Central memory CD8-positive, alpha-beta T cell (primary cell): ENCODE measurements at places on chromosomes 2 and 18.

- H3K27me3 ChIP-seq, result no peaks in the 10 kb centered on the region
- H3K4me3 ChIP-seq, result no peak overlapping the region
- no peak for DNase-seq
- peaks cover 26% of the 10 kb centered on the region for H3K36me3 ChIP-seq
- H3K27ac ChIP-seq, result no peak overlapping the region
These were observed 69.2 kb downstream of the BOLA3 start for GRCh38 chr2:74078466-74078865.

DNA sequence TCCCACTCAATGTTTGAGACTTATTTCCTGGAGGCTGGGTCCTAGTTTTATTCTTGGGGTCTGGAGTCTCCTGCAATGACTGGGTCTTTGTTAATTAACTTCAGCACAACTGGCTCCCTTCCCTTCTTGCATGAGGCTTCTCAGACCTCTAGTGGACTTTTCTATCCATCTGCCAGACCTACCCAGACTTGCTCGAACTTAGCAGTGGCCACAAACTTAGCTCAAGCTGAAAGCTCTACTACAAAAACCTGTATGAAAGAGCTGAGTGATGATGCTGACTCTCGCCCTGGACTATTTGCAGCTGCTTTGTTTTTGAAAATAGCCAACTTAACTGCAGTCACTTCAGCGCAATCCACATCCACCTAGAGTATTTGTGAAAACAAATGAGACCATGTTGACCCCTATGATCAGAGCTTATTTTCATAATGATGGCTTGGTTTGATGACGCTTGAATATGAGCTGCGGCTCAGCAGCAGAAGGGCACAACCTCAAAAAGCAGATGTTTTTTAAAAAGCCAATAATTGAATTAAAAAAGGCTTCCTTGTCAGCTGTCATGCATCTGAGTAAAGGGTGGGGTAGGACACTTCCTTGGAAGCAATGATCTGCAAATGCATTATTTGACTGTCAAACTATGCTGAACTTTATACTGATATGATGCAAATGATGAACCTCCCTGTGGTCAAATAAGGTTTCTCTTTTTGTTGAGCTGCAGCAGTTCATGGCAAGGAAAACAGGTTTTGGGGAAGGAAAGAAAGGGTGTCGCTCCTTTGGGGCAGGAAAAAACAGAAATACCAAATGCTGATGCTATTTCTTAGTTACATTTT is 10.6 kb upstream of the ANXA4 start:
- no peaks in the 10 kb centered on the region for H3K36me3 ChIP-seq
- H3K4me3 ChIP-seq, result no peak overlapping the region
- no peak for DNase-seq
- no peak overlapping the region for H3K27ac ChIP-seq
- H3K4me1 ChIP-seq, result no peaks in the 10 kb centered on the region

GRCh38 chr2:71210292-71210691 is 16.6 kb downstream of the PAIP2B start:
- no peaks in the 10 kb centered on the region for H3K36me3 ChIP-seq
- no peak overlapping the region for H3K4me3 ChIP-seq
- H3K27me3 ChIP-seq, result peaks cover 19% of the 10 kb centered on the region
- no peaks in the 10 kb centered on the region for H3K4me1 ChIP-seq
- no peak for DNase-seq

- DNase-seq, result no peak
- H3K27me3 ChIP-seq, result no peaks in the 10 kb centered on the region
- H3K4me3 ChIP-seq, result no peak overlapping the region
- peaks cover 24% of the 10 kb centered on the region for H3K36me3 ChIP-seq
- H3K27ac ChIP-seq, result peak overlapping the region; percentile 65
- peaks cover 16% of the 10 kb centered on the region for H3K4me1 ChIP-seq
These were observed 10.9 kb downstream of the POLI start for GRCh38 chr18:54280220-54280569.

GRCh38 chr2:227238238-227239237 is 74.1 kb downstream of the COL4A3 start:
- DNase-seq, result peak; percentile 19
- H3K4me1 ChIP-seq, result no peaks in the 10 kb centered on the region

DNA sequence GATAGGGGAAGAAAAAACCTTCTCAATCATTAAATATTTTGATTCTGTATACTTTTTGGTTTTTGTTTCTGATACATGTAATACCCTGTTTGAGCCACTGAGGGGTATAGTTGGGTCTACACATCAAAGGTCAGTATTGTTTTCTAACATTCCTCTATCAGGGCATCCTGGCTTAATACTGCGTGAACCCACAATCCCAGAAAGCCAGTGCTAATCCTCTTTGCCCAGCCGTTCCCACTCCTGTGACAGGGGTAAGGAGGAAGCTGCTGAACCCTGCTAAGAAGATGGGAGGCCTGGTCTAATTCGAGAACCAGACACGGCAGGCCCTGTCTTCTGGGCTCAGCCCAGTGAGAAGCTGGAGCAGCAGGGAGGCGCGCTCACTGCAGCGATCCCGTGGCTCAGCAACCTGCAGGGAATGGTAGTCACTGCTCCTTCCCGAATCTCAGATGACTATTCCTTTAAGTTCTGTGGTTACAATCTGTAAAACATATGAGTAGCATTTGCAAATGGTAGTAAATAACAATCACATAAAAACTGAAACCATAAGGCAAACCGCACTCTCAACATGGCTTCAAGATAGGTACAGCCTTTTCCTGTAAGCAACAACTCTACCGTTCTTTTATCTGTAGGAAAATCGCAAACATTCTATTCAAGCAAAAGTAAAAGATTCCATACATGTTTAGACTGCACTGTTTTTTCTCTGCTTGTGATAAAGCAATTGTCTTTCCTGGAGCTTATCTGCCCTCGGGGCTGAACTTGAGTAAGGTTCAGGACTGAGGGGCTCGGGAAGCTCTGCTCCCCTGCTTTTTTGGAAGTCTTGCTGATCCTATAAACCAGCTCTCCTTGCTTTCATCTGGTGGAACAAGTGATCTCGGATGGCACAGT is 87.0 kb downstream of the EPB41L3 start:
- no peak for DNase-seq
- peaks cover 15% of the 10 kb centered on the region for H3K27me3 ChIP-seq
- H3K4me1 ChIP-seq, result no peaks in the 10 kb centered on the region

DNA sequence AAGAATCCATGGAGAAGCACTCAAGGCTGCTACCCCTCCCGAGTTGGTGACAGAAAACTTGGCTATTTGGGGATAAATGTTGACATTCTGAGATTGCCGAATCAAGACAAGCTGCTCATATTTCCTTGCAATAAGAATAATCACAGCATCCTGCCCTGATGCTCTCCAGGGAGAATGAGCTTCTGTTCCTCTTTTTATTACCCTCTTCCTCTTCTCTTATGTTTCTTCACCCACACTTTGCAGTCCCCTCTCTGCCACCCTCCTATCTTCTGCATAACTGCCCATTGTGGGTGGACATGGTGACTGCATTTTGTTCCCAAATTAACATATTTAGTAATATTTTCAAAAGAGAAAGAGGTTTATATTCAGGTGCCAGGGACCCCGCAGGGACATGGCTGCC is 11.9 kb upstream of the MSGN1 start:
- H3K4me1 ChIP-seq, result no peaks in the 10 kb centered on the region
- no peak for DNase-seq
- H3K27ac ChIP-seq, result no peak overlapping the region
- H3K36me3 ChIP-seq, result no peaks in the 10 kb centered on the region
- peaks cover 55% of the 10 kb centered on the region for H3K27me3 ChIP-seq

- H3K27me3 ChIP-seq, result no peaks in the 10 kb centered on the region
- H3K4me3 ChIP-seq, result no peak overlapping the region
- peaks cover 38% of the 10 kb centered on the region for H3K36me3 ChIP-seq
- no peak for DNase-seq
- H3K27ac ChIP-seq, result no peak overlapping the region
These were observed 37.1 kb downstream of the GPR45 start for GRCh38 chr2:105278654-105279053.

DNA sequence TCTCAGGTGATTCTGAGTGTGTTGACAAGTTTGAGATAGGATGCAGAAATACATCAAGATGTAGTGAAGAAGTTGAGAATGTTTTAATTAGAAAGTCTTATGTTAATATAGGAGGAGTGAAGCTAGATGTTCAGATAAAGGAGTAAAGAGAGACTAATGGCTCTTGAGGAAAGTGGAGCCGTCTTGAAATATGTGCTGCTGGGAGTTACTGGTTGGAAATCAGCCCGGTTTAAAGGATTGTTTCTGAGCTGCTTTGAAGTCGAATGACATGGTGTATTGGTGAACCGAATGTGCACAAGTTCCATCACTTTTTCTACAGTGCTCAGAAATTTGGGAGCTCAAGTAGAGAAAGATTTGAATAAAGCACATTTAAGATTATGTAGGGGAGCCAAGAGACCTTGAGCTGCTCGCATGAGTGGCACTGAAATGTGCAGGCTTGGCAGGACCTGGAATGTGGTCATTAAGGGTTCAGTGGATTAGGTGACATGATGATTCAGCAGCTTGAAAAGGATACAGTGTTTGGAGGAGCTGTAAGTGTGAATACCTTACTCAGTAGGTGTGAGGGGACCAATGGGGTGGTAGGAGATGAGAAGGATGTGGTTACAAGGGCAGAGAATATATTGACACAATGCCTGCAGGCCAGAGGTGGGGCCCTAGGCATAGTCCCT is 68.6 kb downstream of the CAB39 start:
- H3K36me3 ChIP-seq, result peaks cover 22% of the 10 kb centered on the region
- H3K27me3 ChIP-seq, result no peaks in the 10 kb centered on the region

DNA sequence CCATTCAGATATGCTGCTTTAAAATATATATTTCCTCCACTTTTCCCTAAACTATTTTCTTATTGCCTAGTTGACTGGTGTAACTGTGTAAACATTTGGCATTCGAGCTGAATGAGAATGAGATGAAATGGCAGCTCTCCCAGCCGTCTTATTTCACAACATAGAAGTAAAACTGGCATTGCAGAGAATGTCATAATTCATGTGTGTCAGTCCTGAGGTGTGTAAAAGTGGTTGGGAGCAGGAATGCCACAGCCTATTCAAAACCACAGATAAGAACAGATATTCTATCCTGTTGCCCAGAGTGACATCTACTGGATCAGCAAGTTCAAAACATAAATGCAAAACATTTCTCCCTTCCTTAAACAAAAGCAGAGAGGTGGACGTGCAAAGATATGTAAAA is 565.5 kb upstream of the CHAC2 start:
- no peak overlapping the region for H3K4me3 ChIP-seq
- DNase-seq, result no peak
- H3K36me3 ChIP-seq, result no peaks in the 10 kb centered on the region
- no peaks in the 10 kb centered on the region for H3K4me1 ChIP-seq
- no peak overlapping the region for H3K27ac ChIP-seq

GRCh38 chr2:137964859-137965459 is 686 bp downstream of the HNMT start:
- no peak for DNase-seq
- H3K4me1 ChIP-seq, result no peaks in the 10 kb centered on the region
- H3K4me3 ChIP-seq, result no peak overlapping the region
- no peaks in the 10 kb centered on the region for H3K27me3 ChIP-seq
- H3K27ac ChIP-seq, result no peak overlapping the region
- H3K36me3 ChIP-seq, result no peaks in the 10 kb centered on the region

- H3K36me3 ChIP-seq, result no peaks in the 10 kb centered on the region
- no peaks in the 10 kb centered on the region for H3K4me1 ChIP-seq
- no peak overlapping the region for H3K27ac ChIP-seq
- no peaks in the 10 kb centered on the region for H3K27me3 ChIP-seq
These were observed 351.5 kb downstream of the TXNL1 start for GRCh38 chr18:56286775-56287325.

DNA sequence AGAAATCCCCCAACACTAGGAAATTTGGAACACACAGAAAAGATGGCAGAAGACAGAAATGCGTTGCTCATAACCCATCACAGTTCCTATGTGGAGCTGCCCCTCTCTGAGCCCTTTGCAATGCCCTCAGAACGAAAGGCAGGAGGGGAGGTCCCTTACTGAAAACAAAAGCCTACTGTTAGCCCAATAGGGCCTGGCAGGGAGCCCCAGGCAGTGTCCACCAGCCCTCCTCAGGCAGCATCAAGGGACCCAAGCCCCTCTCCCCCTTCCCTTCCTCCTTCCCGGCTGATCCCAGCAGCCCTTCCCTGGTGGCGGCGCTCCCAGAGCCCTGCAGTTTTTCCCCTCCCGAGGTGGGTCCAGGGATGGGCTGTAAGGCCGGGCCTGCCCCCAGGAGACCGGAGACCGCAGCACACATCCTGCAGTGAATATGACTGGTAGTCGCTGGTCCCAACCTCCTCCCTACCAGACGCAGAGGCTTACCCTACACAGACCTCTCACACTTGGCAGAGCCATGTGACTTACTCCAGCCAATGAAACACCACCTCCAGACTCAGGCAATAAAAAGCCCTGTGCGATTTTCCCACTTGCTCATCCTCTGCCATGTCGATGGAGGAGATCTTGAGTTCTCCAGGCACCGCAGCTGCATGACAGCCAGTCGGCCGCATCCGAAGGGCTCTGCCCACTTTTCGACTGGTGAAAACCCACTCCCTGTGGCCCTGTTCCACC is 19.4 kb upstream of the DUSP2 start:
- no peak for DNase-seq
- H3K4me1 ChIP-seq, result peaks cover 73% of the 10 kb centered on the region
- peak overlapping the region; percentile 82 for H3K4me3 ChIP-seq
- H3K27ac ChIP-seq, result peak overlapping the region; percentile 99

DNA sequence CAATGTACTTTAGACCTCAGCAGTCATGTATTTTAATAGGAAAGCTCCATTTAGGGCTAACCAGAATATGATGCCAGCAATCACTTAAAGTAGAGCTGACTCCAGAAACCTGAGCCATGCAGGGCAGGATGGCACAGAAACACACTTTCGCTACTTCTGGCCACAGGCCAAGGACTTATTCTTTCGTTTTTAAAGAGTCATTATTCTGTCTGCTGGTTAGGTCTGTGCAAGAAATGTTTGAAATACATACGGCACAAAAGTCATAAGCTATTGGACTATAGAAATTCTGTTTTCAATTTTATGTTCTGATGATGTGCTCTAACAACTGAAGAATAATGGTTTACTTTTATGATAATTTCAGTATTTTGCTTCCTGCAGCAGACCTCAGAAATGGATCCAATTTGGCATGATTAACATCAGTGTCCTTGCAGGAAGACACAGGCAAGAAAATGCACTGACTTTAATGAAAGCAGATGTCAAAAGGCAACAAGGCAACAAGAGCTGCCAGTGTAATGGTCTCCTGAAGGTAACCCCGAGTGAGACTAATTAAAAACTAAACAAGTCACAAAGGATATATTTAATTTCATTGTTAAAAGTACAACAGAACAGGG is 114.4 kb upstream of the CHRNA1 start:
- no peaks in the 10 kb centered on the region for H3K4me1 ChIP-seq
- no peak for DNase-seq
- H3K27me3 ChIP-seq, result no peaks in the 10 kb centered on the region
- no peaks in the 10 kb centered on the region for H3K36me3 ChIP-seq

DNA sequence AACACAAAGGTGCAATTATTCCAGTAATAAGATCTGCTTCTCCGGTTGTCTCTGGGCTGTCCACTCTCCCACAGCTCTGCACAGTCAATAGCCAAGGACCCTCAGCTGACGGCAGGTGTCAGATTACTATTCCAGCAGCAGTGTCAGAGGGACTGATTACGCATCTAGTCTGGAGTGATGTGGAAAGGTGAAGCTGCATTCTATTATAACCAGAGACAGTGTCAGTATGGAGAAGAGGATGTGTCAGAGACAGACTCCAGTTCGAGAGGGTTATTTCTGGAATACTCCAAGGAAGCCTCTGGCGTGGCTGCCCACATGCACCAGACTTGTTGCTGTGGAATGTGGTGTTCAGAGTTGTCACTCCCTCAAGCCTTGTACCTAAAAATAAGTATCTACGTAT is 163.6 kb upstream of the TMEM200C start:
- H3K27me3 ChIP-seq, result no peaks in the 10 kb centered on the region
- no peak overlapping the region for H3K4me3 ChIP-seq
- no peak overlapping the region for H3K27ac ChIP-seq
- no peak for DNase-seq
- H3K36me3 ChIP-seq, result no peaks in the 10 kb centered on the region
- H3K4me1 ChIP-seq, result no peaks in the 10 kb centered on the region
